ENCODE measurements at places on chromosomes 16 and 17.
A peak's percentile ranks its signal among the peaks of the same experiment; 100 is the strongest.

DNA sequence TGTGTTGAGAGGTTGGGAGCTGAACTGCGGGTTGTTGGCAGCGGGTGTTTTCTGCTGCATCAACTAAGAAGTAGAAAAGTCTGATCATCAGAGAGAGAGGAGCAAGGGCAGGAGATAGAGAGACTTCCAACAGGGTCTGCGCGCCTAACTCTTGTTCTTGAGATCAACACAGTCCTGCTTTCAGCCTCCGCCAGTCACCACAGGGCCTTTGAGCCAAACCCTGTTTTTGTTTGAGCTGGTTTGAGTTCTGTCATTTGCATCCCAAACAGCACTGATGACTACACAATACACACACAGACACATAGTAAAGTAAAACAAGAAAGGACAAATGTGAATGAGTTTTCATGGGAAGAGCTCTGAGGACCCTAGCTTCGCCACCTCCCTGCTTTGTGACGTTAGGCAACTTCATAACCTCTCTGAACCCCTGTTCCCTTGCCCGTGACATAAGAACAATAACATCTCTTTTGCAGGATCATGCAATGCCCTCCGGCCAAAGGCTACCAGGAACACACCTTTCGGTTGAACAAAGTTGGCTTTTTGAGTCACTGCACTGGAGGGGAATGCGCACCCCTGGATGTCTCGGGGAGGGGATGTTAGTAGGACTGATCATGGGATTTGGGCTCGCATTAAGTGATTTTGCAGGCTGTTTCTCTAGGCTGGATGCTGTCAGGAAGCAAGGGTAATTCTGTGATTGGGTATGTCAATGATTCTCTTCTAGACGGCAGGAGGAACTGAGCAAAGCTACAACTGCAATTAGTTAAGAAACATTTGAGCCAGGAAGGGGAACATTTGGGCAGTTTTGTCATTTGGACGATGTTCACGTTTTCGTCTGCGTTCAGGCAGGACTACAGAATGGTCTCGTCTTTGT lies 92.3 kb downstream of the C16orf78 start:
- no peak for DNase-seq

GRCh38 chr17:43020789-43021740 lies 1.1 kb downstream of the VAT1 start:
- DNase-seq, result peak; percentile 92

- DNase-seq, result no peak
Observed at GRCh38 chr17:6936370-6937028, 59.4 kb upstream of the ALOX12 start.

- DNase-seq, result no peak
Observed at GRCh38 chr16:66988197-66988788, at the start of gene CES4A. Gene CES4A (plus strand): TSS chr16:66988589. CDS start chr16:66988773, 184 bp downstream.

DNA sequence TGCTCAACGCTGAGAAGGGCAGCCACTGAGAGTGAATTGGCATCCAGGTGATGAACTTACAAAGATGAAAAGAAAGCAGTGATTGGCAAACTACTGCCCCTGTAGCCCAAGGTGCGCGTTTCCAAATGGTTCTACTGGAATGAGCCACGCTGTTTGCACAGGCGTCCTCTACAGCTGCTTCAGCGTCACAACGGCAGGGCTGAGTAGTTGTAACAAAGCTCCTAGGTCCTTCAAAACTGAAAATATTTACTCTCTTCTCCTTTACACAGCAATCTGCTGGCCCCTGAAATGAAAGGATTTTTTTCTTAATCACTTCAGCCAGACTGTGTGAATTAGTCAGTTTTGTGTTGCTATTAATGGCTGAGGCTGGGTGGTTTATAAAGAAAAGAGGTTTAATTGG lies 107.2 kb upstream of the FOXF1 start:
- no peak for DNase-seq

GRCh38 chr16:71882505-71883167 lies 1.3 kb downstream of the ZNF821 start:
- peak; percentile 91 for DNase-seq

GRCh38 chr17:17856386-17856785 lies 19.6 kb upstream of the SREBF1 start:
- DNase-seq, result no peak

GRCh38 chr17:69654981-69655855 lies 240.7 kb downstream of the MAP2K6 start:
- peak; percentile 2 for DNase-seq

GRCh38 chr16:53756275-53756996 lies 52.5 kb downstream of the FTO start:
- DNase-seq, result no peak

GRCh38 chr16:90077757-90078578 lies 837 bp upstream of the PRDM7 start:
- DNase-seq, result peak; percentile 84

DNA sequence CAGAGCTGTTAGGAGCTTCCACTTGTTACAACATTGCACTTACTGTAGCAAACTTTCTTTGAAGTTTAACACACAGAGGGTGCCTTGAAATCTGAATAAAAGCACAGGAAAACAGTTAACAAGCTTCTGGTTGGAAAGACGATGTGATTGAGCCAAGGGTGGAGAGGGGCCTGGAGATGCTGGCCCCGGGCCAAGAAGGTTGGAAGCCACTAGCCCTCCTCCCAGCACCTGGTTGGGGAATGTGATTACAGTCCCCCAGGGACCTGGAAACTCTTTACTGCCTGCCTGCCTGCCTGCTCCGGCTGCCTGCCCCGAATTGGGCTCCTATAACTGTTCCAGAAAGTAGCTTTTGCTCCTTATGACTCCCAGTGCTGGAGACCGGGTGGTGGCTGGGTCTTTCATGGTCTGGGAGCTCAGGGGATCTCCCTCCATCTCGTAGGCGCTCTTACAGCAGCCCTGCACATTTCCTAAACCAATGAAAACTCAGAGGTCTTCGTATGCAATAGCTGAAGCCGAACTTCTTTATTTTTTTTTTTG lies 48.0 kb upstream of the ZFHX3 start:
- DNase-seq, result no peak

- peak; percentile 79 for DNase-seq
Observed at GRCh38 chr16:15879255-15879811, 9.1 kb downstream of the CEP20 start.

GRCh38 chr16:12362482-12363458 lies 386.2 kb downstream of the SNX29 start:
- no peak for DNase-seq

GRCh38 chr16:17387256-17387655 lies 83.5 kb downstream of the XYLT1 start:
- DNase-seq, result no peak

DNA sequence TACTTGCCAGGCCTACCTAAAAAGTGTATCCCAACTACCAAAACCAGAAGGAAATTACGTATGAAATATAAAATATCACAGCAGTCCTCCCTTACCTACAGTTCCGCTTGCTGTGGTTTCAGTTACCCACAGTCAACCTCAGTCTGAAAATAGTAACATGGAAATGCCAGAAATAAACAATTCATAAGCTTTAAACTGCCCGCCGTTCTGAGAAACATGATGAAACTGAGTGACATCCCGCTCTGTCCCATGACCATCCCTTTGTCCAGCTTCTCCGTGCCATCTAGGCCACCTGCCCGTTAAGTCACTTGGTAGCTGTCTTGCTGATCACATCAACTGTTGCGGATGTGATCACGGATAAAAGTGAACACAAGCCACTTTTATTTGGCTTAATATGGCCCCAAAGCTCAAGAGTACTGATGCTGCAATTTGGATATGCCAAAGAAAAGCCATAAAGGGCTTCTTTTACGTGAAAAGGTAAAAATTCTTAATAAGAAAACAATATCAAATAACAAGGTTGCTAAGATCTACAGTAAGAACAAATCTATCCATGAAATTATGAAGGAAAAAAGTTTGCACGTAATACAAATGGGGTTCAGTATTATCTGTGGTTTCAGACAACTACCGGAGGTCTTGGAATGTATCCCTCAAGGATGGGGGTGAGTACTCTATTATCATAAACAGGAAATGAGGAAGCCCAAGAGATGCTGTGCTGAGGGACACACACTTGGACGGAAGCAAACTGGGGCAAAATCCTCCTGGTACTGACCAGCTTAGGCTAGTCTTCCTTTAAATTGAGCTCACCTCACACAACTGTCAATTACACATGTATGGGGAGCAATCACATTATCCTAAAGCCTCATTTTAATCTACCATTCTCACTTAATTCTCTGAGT lies 8.2 kb downstream of the USP22 start:
- DNase-seq, result peak; percentile 33

DNA sequence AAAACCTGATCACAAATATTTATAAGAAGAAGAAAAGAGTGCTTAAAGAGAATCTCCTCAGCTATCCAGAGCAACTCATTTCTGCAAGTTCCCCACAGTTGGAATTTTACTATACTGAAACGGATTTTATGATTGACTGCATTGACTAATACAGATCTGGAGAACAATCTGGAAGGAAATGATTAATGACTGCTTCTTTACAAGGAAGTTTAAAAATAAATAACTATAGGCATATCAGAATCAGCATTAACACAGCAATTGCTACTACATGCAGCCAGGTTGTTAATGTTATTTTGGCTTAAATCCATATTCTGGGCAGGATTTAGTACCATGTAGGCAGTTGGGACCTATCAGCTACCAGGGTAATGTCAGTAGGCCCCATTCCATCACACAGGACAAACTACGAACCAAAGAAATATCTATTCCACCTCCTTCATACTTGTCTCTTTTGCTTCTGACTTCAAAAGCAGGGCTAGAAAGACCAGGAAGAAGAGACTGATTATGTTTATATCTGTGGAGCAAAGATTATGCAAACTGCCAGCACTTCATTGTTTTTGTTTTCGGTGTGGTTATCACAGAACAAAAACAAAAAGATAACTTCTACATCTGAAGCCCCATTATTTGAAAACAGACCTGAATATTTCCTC lies 3.9 kb downstream of the SKAP1 start:
- no peak for DNase-seq

DNA sequence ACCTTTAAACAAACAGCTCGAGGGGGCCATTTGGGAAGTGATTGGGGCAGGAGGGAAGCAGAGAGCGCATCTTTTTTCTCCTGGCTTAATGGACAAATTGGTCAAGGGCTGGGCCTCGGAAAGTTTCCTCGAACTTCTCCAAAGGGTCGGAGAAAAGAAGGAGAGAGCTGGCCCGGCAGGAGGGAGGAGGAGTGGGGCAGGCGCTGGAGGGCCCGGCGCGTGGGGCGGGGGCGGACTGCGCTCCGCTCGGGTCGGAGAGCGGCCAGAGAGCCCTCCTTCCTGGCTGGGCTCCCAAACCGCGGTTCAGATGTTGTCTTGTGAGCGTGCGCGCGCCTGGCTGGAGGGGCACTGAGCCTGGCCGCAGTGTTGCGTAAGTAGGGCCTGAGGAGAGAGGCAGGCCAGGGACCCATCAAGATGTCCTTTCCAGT lies 1.2 kb downstream of the MMP2 start:
- DNase-seq, result peak; percentile 88

DNA sequence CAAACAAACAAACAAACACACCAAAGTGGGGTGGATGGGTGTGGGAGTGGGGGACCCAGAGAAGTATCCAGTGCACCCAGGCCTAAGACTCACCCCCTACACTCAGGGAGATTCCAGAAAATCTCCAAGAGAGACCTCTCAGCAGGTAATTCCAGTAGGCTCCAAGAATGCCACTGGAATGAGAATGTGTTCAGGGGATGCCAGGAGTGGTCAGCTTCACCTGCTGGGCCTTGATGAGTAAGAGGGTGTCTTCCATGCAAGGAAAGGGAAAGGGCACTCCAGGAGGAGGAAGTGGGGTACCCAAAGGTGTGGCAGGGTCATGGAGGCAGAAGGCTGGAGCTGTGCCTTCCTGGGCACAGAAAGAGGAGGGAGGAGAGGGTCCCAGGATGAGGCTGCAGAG lies 9.9 kb downstream of the CDH1 start:
- no peak for DNase-seq

DNA sequence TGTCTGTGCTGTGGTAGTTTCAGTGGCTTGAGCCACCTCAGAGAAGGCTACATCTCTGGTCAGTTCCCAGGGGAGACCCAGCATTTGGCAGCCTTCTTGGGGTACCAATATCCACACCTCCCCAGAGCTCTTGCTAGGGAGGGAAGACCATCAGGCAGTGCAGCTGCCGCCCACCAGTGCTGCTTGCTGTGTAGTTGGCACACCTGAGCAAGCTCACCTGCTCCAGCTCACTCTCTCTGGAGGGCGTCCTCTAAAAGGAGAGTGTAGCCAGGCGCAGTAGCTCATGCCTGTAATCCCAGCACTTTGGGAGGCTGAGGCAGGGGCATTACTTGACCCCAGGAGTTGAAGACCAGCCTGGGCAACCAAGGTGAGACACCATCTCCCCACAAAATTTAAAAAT lies 29.8 kb downstream of the CDIP1 start:
- DNase-seq, result no peak
